ENCODE measurements at places on chromosomes 7 and 10. TPM values are rescaled to one million over a fixed set of nuclear protein-coding genes. Genes with fewer than 3 reads are reported as not detected.

GRCh38 chr10:33026422-33026821, 68.4 kb upstream of the ITGB1 start:
- no peak overlapping the region for H3K4me3 ChIP-seq
- no peaks in the 10 kb centered on the region for H3K36me3 ChIP-seq
- no peaks in the 10 kb centered on the region for H3K4me1 ChIP-seq
- no peak overlapping the region for H3K27ac ChIP-seq
- no peak for DNase-seq

DNA sequence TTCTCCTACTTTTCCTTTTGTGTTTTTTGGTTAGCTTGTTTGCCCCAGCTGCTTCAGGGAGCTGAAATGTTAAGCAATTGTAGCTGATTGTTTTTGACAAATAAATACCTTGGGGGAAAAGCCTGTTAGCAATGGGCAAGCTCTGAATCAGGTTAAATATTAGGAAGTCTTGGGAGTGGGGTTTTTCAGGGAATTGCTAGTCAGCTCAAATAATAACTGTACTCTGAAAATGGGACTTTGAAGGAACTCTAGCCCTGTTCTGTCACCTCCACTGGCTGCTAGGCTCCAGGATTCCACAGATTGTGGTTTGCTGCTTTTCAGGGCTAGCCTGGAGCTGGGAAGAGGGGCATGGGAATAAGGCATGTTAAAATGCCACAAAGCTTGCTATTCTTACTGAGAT, 39.5 kb downstream of the ADK start:
- peak overlapping the region; percentile 95 for H3K27ac ChIP-seq
- H3K36me3 ChIP-seq: no peaks in the 10 kb centered on the region
- no peaks in the 10 kb centered on the region for H3K27me3 ChIP-seq
- no peak overlapping the region for H3K4me3 ChIP-seq
- peaks cover 15% of the 10 kb centered on the region for H3K4me1 ChIP-seq

DNA sequence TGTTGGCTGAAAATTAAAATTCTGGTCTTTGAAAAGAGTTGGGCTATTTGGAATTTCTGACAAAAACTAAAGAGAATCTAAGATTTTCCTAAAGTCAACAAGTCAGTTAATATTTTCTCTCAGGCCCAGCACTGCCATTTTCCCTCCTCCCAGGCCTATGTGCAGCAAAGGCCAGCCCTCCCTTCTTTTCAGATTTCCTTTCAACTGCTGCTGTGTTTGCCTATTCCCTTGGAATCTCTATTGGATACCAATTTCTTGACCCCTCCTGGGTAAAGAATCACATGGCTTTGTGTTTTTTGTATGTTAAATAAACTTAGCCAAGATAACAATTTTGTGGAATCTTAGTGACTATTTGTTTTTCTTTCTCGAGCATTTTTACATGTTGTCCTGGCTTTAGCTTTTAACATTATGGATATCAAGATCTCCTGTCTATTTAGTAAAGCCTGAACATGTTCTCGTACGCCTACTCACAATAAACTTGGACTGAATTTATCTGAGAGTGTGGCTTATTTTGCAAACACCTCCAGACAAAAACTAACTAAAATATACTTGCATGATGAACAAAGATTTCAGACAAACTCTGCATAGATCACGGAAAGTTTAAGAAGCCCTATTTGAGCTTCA, 19.9 kb downstream of the MACC1 start:
- H3K4me1 ChIP-seq: peaks cover 63% of the 10 kb centered on the region
- H3K27ac ChIP-seq: peak overlapping the region; percentile 76
- no peak overlapping the region for H3K4me3 ChIP-seq
- H3K27me3 ChIP-seq: no peaks in the 10 kb centered on the region

- H3K4me3 ChIP-seq: no peak overlapping the region
- H3K27ac ChIP-seq: no peak overlapping the region
- no peaks in the 10 kb centered on the region for H3K36me3 ChIP-seq
- no peaks in the 10 kb centered on the region for H3K27me3 ChIP-seq
- no peak for DNase-seq
Observed at GRCh38 chr10:99766302-99766681, 16.1 kb upstream of the ABCC2 start.

DNA sequence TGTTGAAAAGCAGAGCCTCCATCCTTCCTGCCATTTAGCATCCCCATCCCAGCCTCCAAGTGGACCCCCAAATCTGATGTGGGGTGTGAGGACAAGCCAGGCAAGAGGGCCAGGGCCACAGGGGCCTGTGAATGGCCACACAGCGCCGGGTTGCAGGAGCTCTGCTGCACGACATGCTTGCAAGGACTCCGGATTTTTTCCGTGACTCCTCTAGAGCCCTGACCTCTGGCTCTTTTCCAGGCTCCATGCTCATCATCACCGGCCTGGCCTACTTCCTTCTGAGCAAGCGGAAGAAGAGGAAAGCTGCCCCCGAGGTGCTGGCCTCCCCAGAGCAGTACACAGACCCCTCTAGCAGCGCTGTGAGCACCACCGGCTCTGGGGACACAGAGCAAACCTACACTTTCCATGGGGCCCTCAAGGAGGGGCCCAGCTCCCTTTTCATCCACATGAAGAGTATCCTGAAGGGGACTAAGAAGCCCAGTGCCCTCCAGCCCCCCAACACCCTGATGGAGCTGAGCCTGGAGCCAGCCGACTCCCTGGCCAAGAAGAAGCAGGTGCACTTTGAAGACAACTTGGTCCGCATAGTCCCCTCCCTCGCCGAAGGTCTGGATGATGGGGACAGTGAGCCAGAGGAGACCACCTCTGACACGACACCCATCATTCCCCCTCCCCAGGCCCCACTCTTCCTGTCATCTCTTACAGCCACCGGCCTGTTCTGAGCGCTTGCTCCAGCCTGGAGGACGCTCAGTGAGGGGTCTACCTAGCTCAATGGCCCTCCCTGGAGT, 23.5 kb downstream of the TMEM72 start:
- no peak overlapping the region for H3K4me3 ChIP-seq
- peak overlapping the region; percentile 23 for H3K27ac ChIP-seq
- H3K4me1 ChIP-seq: peaks cover 28% of the 10 kb centered on the region
- no peaks in the 10 kb centered on the region for H3K27me3 ChIP-seq

UBTD1 gene
- total RNA-seq: 11.4 TPM

- no peak for DNase-seq
- H3K27me3 ChIP-seq: no peaks in the 10 kb centered on the region
- H3K27ac ChIP-seq: no peak overlapping the region
- H3K36me3 ChIP-seq: no peaks in the 10 kb centered on the region
Observed at GRCh38 chr7:44498230-44498954, 7.9 kb upstream of the NUDCD3 start.

GRCh38 chr7:122291189-122291588, 13.4 kb downstream of the FEZF1 start:
- H3K27me3 ChIP-seq: no peaks in the 10 kb centered on the region
- no peak for DNase-seq
- no peaks in the 10 kb centered on the region for H3K4me1 ChIP-seq

HOXA7 gene
- 19.7 TPM for total RNA-seq

INMT gene
- total RNA-seq: 3.3 TPM

GRCh38 chr7:4715410-4715776, 33.3 kb downstream of the FOXK1 start:
- no peak overlapping the region for H3K4me3 ChIP-seq
- DNase-seq: no peak
- H3K27me3 ChIP-seq: no peaks in the 10 kb centered on the region
- H3K27ac ChIP-seq: no peak overlapping the region
- H3K36me3 ChIP-seq: peaks cover 1% of the 10 kb centered on the region

- H3K4me3 ChIP-seq: no peak overlapping the region
- no peaks in the 10 kb centered on the region for H3K27me3 ChIP-seq
- no peak for DNase-seq
- no peaks in the 10 kb centered on the region for H3K4me1 ChIP-seq
Observed at GRCh38 chr10:3186368-3186767, 13.8 kb upstream of the PITRM1 start.
